Upper lobe of right lung (tissue), 1 donor: ENCODE measurements at places on chromosomes 4 and X. TPM values are rescaled to one million over a fixed set of nuclear protein-coding genes. Genes with fewer than 3 reads are reported as not detected.
A peak's percentile ranks its signal among the peaks of the same experiment; 100 is the strongest.

- no peaks in the 10 kb centered on the region for H3K36me3 ChIP-seq
- no peak overlapping the region for H3K4me3 ChIP-seq
- no peak for DNase-seq
- H3K27me3 ChIP-seq: no peaks in the 10 kb centered on the region
- peaks cover 3% of the 10 kb centered on the region for H3K4me1 ChIP-seq
Observed at GRCh38 chr4:125390126-125390525, 75.4 kb downstream of the FAT4 start.

Gene MMRN1
- 67.4 TPM for total RNA-seq

GRCh38 chrX:145817331-145818185 lies at the start of gene SLITRK2:
TSS of gene SLITRK2 (plus strand) at chrX:145817829. CDS start at chrX:145822426, 4,597 bp downstream.
- H3K36me3 ChIP-seq: no peaks in the 10 kb centered on the region
- no peaks in the 10 kb centered on the region for H3K4me1 ChIP-seq
- no peak within 1 kb of the TSS for H3K4me3 ChIP-seq

GRCh38 chrX:14064626-14065432 lies 35.1 kb upstream of the GEMIN8 start:
- H3K27ac ChIP-seq: no peak overlapping the region
- DNase-seq: no peak
- H3K27me3 ChIP-seq: no peaks in the 10 kb centered on the region

DNA sequence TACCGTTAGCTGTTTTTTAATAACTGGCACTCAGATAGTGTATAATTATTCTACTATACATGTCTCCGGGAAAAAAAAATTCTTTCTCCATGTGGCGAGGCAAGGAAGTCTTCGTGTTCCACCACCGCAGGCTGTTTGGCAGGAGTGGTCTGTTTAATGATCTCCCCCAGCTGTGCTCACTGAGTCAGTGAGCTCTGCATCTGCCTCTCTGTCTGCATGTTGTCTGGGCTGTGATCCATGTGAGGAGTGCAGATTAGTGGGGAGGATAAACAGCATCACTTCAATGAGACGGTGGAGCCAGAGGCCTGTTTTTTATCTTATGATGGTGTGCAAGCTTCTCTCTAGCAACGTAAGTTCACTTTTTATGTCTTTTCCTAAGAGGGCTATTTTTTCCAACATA lies 69.8 kb downstream of the RPS3A start:
- H3K4me3 ChIP-seq: no peak overlapping the region
- no peak overlapping the region for H3K27ac ChIP-seq
- peaks cover 12% of the 10 kb centered on the region for H3K36me3 ChIP-seq
- DNase-seq: no peak
- H3K4me1 ChIP-seq: peaks cover 27% of the 10 kb centered on the region
- H3K27me3 ChIP-seq: no peaks in the 10 kb centered on the region

DNA sequence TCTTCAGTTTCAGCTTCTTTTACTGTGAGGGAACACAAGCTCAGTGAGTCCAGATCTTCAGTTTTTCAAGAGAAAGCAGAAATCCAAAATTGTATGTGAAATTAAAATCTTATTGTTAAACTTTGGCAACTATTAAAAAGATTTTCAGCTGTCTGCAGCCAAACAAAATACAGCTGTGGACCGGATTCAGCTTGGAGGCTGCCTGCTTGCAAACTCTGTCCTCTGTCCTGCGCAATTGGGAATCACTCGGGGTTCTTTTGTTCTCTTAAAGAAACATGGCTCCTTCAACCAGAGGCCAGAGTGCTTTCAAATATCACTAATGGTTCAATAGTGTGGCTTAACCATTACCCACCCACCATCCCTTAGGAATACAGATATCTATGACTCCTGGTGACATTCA lies 201.2 kb downstream of the CHIC2 start:
- peaks cover 3% of the 10 kb centered on the region for H3K4me1 ChIP-seq
- no peaks in the 10 kb centered on the region for H3K27me3 ChIP-seq
- no peaks in the 10 kb centered on the region for H3K36me3 ChIP-seq
- peak overlapping the region; percentile 43 for H3K27ac ChIP-seq
- no peak for DNase-seq
- H3K4me3 ChIP-seq: no peak overlapping the region

Gene UGT2A1
- total RNA-seq: not detected

DNA sequence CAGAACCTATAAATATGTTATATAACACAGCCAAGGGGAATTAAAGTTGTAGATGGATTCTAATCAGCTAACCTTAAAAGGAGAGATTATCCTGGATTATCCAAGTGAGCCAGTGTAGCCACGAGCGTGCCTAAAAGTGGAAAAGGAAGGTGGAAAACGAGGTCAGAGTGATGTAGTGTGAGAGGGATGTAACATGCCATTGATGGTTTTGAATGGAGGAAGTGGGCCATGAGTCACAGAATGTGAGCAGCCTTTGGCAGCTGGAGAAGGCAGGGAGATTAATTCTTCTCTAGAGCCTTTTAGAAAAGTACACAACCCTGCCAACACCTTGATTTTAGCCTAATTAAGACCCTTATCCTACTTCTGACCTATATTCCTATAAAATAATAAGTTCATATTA lies 149.1 kb downstream of the SLC39A8 start:
- H3K27me3 ChIP-seq: no peaks in the 10 kb centered on the region
- H3K36me3 ChIP-seq: no peaks in the 10 kb centered on the region
- no peak overlapping the region for H3K27ac ChIP-seq
- no peaks in the 10 kb centered on the region for H3K4me1 ChIP-seq
- no peak overlapping the region for H3K4me3 ChIP-seq
- no peak for DNase-seq

GRCh38 chr4:78753091-78753490 lies 23.1 kb upstream of the BMP2K start:
- no peak overlapping the region for H3K27ac ChIP-seq
- no peak overlapping the region for H3K4me3 ChIP-seq
- DNase-seq: no peak
- H3K36me3 ChIP-seq: no peaks in the 10 kb centered on the region

Gene ZNF711
- total RNA-seq: 1.8 TPM

GRCh38 chr4:42985976-42986375 lies 93.5 kb downstream of the GRXCR1 start:
- no peaks in the 10 kb centered on the region for H3K36me3 ChIP-seq
- no peak overlapping the region for H3K27ac ChIP-seq
- H3K4me3 ChIP-seq: no peak overlapping the region
- DNase-seq: no peak

GRCh38 chrX:46268412-46268811 lies 276.8 kb downstream of the ZNF674 start:
- no peaks in the 10 kb centered on the region for H3K36me3 ChIP-seq
- no peak overlapping the region for H3K27ac ChIP-seq
- H3K27me3 ChIP-seq: no peaks in the 10 kb centered on the region
- no peak overlapping the region for H3K4me3 ChIP-seq
- H3K4me1 ChIP-seq: no peaks in the 10 kb centered on the region

- H3K4me3 ChIP-seq: peak overlapping the region; percentile 63
- H3K27ac ChIP-seq: peak overlapping the region; percentile 78
- no peaks in the 10 kb centered on the region for H3K27me3 ChIP-seq
- no peak for DNase-seq
- no peaks in the 10 kb centered on the region for H3K4me1 ChIP-seq
Observed at GRCh38 chrX:153469811-153470410, 465 bp downstream of the HAUS7 start.

Gene PHF8
- 28.5 TPM for total RNA-seq

- DNase-seq: no peak
- H3K27me3 ChIP-seq: no peaks in the 10 kb centered on the region
- H3K4me3 ChIP-seq: no peak overlapping the region
- no peaks in the 10 kb centered on the region for H3K4me1 ChIP-seq
- no peak overlapping the region for H3K27ac ChIP-seq
Observed at GRCh38 chr4:10747186-10747585, 62.6 kb upstream of the CLNK start.

Gene TRPC5OS
- total RNA-seq: not detected

GRCh38 chr4:144174401-144175067 lies 34.0 kb upstream of the GYPA start:
- no peak for DNase-seq
- no peak overlapping the region for H3K27ac ChIP-seq
- H3K4me3 ChIP-seq: no peak overlapping the region
- H3K27me3 ChIP-seq: no peaks in the 10 kb centered on the region
- peaks cover 10% of the 10 kb centered on the region for H3K4me1 ChIP-seq

Gene NUDT10
- total RNA-seq: not detected

Gene KLF8
- 16.3 TPM for total RNA-seq

Gene CFAP99
- not detected for total RNA-seq

DNA sequence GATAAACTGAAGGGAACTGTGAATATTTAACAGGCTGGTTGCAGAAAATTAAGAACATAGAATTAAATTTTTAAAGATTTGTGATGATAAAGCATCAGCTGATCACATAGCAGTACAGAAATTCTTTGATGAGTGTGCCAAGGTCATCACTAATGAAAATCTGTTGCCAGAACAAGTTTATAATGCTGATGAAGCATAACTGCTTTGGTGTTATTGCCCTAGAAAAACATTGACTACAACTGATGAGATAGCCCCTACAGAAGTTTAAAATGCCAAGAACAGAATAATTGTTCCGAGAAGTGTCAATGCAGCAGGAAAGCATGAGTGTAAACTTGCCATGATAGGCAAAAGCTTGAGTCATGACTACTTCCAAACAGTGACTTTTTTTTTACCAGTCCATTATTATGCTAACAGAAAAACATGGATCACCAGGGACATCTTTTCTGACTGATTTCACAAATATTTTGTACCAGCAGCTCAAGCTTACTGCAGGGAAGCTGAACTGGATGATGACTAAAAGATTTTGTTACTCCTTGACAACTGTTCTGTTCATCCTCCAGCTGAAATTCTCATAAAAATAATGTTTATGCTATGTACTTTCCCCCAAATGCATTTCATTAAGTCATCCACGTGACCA lies 1136.6 kb downstream of the FAT4 start:
- no peak for DNase-seq
- no peaks in the 10 kb centered on the region for H3K36me3 ChIP-seq
- H3K4me1 ChIP-seq: no peaks in the 10 kb centered on the region
- H3K27ac ChIP-seq: no peak overlapping the region
- no peak overlapping the region for H3K4me3 ChIP-seq

- no peak for DNase-seq
- no peaks in the 10 kb centered on the region for H3K4me1 ChIP-seq
- no peaks in the 10 kb centered on the region for H3K27me3 ChIP-seq
- no peaks in the 10 kb centered on the region for H3K36me3 ChIP-seq
Observed at GRCh38 chrX:154829926-154830442, 4.5 kb downstream of the SMIM9 start.

DNA sequence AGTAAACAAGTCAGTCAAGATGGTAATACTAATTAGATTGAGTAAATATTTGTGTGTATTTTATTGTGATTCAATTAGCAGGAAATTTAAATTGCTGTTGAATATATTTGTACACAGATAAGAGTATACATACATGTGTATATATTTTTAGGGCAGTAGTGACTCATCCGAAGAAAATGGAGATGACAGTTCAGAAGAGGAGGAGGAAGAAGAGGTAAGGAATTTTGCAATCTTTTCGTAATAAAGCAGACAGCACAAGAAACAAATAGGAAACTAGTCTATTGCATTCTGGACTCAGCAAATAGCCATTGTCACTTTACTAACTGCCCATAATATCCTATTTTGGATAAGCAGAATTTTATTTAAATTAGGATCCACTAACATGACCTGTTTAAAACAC lies 6.6 kb downstream of the IBSP start:
- no peaks in the 10 kb centered on the region for H3K27me3 ChIP-seq
- H3K36me3 ChIP-seq: no peaks in the 10 kb centered on the region
